ENCODE measurements at places on chromosomes 5 and 9.

DNA sequence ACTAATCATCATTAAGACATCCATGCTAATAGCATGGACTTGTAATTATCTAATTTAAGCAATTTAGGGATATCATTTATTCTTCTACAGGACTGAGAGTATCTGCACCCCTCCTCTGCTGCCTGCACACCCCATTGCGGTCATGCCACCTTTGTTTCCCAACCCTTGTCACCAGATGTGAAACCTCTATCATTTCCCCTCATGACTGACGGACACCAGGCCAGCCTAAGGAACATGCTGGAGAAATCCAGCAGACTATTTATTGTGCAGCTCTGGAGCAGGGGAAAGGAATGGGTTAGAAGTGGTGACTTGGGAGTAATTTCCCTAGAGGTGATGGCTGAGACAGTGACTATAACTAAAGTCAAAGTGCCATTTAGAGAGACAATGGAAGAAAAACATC lies 40.7 kb downstream of the UGCG start:
- no peak for DNase-seq

DNA sequence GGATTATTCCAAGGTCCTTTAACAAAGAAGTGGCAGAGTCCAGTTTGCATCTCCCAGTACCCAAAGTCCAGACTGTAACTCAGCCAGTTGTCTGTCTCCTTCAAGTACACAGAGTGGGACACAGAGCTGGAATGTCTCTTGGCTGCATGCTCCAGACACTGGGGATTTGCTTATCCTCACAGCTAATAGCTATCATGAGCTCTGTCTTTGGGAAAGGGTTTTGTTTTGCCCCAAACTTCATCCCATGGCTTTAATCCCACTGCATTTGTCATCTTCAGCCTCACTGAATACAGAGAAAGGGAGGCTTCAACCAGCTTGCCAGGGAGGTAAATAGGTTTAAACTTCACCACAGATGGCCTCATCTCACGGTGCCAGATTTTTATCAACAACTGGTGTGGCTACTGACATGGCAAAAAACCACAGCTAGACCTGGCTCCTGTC lies 412.2 kb upstream of the SLC24A2 start:
- no peak for DNase-seq

GRCh38 chr9:123416176-123416575 lies 60.2 kb downstream of the CRB2 start:
- no peak for DNase-seq

- DNase-seq: no peak
Measured at GRCh38 chr5:40605295-40605958, 74.3 kb upstream of the PTGER4 start.

GRCh38 chr9:88932766-88933165 lies 58.5 kb upstream of the S1PR3 start:
- no peak for DNase-seq

GRCh38 chr5:489689-490080 lies 34.6 kb downstream of the SLC9A3 start:
- no peak for DNase-seq

DNA sequence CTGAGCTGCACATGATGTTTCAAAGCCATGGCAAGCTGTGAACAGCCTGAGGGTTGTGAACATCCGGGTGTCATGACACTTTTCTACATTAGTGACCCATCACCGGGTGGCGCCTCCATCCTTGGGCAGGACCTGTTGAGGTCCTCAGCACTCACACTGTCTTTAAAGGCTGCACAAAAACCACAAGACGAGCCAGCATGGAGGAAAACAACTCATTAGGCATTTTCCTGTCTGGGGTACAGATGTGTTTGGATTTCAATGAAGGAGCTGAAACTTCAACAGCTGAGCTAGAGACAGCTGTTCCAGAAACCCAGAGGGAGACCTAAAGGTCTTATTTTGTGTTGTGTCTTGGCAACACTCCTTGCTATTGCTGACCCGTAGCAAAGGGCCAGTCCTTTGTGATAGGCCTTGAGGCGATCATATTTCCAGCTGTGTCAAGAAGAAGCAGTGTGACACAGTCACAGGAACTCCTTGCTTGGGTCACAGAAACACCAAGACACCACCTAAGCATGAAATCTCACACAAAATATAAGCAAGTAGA lies 151.8 kb upstream of the VLDLR start:
- DNase-seq: no peak

- DNase-seq: no peak
Measured at GRCh38 chr9:125586172-125586511, 120.9 kb downstream of the MAPKAP1 start.

- no peak for DNase-seq
Measured at GRCh38 chr9:102518324-102518723, 476.8 kb upstream of the CYLC2 start.

DNA sequence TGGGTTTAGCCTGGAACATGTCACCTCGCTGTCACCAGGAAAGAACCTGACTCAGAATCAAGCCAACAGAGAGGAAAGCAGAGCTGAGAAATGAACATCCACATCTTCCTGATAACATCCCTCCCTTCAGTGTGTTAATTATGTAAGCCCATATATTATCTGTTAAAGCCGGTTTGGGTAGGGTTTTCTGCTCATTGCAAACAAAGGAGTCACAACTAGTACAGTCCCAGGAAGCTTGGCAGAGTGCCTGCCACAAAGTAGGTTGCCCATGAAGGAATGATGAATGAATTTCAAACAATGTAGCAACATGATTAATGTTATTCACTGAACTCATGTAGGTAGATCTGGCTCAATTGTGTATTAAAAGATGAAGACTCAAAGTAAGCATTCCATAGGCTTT lies 10.4 kb upstream of the PPARGC1B start:
- DNase-seq: no peak

DNA sequence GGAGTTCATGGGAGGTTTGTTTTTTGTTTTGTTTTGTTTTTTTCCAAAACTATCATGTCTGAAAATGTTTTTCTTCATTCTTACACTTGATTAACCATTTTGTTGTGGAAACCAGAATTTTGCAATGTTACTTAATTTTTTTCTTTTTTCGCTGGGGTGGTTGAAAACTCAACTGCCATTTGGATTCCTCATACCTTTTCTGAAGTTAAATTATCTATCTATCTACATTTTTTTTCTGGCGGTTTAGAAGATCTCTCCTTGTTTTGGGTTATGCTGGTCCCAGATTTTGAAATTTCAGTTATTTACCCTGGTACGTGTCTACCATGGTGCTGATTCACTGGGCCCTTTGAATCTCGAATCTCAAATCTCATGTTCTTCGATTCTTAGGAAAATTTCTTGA lies 316.2 kb upstream of the SMARCA2 start:
- DNase-seq: no peak

- no peak for DNase-seq
Measured at GRCh38 chr5:72204946-72205345, 97.7 kb downstream of the MAP1B start.

GRCh38 chr9:18976709-18977531 lies 56.1 kb downstream of the SAXO1 start:
- no peak for DNase-seq

DNA sequence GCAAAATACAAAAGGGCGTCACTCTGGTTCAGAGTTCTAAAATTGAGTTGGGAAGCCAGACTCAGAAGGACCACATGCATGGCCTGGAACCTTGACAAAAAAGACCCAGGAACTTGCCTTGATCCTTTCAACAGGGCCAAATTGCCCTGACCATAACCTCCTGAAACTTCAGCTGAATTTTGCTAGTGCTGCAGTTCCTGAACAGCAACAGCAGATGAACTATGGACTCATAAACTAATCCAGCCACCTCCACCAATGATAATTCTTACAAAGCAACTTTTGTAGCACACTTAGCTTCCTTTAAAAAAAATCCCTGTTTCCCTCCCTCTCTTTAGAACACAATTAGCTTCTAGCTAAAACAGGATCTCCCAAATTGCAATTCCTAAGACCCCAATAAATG lies 155.9 kb downstream of the MAT2B start:
- no peak for DNase-seq

GRCh38 chr5:6674886-6675285 lies 38.3 kb upstream of the TENT4A start:
- no peak for DNase-seq

GRCh38 chr9:93303258-93303771 lies 119.4 kb downstream of the WNK2 start:
- no peak for DNase-seq

- no peak for DNase-seq
Measured at GRCh38 chr5:96172436-96172835, 210.8 kb upstream of the ELL2 start.

DNA sequence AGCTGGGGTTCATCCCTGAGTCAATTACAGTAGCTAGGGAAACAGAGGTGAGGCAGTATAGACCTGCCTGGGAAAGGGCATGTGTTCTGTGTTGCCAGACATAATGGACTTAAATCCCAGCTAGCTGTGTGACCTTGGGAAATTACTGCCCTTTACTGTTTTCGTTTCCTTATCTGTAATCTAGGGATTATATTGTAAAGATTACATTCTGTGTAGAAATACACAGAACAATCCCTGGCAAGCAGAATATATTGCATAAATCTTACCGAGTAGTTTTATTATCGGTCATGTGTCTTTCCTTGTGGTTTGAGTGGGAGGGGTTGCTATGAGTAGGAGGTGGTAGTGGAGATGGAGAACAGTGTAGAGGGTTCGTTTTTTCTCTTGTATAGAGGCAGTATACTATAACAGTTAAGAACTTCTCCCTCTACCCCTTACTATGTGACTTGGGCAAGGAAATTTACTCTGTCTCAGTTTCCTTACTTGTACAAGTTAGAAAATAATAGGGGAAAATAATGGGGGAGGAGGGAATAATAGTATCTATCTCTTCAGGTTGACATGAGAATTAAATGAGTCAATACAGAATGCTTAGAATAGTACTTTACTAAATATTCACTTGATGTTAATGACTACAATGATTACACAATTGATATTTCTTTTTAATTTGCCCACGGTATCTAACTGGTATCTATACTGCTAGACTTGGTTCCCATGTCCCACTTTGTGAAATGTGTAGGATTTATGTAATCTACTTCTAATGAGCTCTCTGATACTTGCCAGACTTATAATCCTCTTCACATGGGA lies 7.1 kb upstream of the DMXL1 start:
- no peak for DNase-seq

GRCh38 chr5:130189961-130190360 lies 285.7 kb downstream of the CHSY3 start:
- no peak for DNase-seq

DNA sequence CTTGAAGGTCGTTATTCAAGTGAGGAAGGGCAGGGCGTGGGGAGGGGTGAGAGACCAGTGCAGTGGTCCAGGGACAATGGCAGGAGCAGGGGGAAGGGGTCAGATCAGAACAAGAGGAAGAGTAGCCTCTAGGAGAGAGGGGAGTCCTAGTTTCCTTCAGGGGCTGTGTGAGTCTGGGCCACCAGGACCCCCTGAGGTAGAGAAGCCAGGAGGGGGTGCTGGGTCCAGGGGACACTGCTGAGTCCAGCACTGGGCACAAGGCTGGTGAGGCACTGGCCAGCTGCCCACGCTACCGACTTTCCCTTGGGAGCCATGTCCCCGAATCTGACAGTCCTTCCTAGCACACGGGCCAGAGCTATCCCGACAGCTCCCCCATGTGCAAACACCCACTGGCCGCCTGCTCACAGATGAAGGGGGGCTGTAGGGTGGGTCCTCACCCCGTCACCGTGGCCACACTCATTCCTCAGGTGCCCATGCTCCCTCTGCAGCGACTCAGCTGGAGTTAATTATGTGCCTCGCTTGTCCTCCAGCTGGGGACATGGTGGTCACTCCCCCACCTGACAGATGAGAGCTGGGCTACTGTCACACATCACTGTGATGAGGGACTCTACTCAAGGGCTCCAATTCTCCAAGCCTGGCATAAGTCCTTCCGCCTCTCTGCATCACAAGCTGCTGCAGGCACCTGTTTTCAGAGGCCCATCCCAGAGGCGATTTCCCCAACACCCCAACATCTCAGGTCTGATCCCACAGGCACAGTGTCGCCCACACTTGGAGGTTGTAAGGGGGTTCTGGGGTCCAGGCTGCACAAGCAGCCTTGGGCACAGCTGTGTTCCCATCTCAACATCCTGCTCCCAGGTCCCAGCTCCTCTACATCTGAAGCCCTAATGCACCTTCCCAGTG lies 115.1 kb downstream of the GABBR2 start:
- no peak for DNase-seq

- no peak for DNase-seq
Measured at GRCh38 chr5:39498278-39498952, 73.6 kb upstream of the DAB2 start.

GRCh38 chr9:137795156-137795666 lies 82.4 kb upstream of the CACNA1B start:
- DNase-seq: no peak

GRCh38 chr5:89071941-89072331 lies 189.0 kb upstream of the MEF2C start:
- no peak for DNase-seq

DNA sequence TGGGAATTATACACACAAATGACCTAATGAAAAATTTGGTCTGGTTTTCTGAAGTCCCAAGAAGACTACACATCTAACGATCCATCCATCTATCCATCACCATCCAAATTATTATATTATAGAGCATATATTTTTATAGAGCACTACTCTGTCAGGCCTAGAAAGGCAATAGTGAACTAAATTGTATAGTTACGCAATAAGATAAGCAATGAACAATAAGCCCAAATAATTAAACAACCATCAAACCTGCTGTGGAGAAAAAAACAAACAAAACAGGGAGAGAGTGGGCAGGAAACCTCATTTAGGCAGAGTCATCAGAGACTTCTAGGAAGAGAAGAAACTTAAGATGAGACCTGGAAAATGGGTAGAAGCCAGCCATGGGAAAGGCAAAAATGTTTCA lies 59.7 kb downstream of the MTX3 start:
- no peak for DNase-seq

GRCh38 chr5:40879163-40879942 lies 29.9 kb upstream of the C7 start:
- no peak for DNase-seq

DNA sequence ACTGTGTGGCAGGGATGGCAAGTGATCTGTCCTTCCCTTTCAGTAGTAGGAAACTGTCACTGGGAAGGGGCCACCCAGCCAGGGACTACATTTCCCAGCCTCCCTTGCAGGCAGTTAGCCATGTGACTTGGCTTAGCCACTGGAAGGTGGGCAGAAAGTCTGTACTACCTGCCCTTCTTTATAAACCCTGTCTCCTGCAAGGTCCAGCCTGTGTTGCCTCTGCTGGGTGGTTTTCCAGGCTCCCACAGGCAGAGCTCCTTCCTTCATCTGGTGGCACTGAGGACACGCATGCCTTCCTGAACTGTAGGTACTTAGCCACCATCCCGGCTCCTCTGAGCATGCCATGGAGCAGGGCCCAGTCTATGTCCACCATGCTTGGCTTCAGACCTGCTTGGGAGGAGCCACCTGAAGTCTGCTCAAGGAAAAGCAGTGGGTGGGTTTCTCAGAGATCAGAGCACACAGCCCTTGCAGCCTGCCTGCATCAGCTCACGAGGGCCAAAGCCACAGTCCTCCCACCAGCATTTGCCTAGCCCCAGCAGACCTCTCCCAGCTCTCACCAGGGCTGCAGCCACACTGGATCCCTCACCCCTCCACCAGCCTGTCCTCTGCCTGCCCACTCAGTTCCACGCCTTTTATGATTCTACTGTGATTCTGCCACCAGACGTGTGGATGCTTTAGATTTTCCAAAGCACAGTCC lies 16.7 kb upstream of the SLC25A51 start:
- no peak for DNase-seq

DNA sequence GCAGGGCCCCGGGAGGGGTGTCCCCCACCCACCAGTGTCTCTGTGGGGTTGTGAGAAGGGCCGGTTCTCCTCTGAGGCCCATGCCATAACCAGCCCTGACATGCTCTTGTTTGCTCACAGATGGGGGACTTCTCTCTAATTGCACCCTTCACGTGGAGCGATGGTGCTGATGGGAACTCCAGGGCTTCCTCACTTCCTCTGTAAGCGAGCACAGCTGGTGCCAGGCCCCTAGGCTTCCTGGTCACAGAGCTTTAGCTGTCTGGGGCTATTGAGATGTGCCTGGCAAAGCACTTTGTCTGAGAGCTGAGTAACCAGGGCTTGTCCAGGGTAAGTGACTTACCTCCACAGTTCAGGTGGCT lies 36.4 kb downstream of the PHF2 start:
- no peak for DNase-seq
